Activated CD8-positive, alpha-beta memory T cell treated with anti-CD3 and anti-CD28 coated beads for 24 hours (primary cell): ENCODE measurements at places on chromosomes 12 and 14.

GRCh38 chr14:46322076-46322475 is 329.5 kb downstream of the RPL10L start:
- no peak for DNase-seq

GRCh38 chr12:82174936-82175335 is 183.3 kb downstream of the CCDC59 start:
- no peak for DNase-seq

DNA sequence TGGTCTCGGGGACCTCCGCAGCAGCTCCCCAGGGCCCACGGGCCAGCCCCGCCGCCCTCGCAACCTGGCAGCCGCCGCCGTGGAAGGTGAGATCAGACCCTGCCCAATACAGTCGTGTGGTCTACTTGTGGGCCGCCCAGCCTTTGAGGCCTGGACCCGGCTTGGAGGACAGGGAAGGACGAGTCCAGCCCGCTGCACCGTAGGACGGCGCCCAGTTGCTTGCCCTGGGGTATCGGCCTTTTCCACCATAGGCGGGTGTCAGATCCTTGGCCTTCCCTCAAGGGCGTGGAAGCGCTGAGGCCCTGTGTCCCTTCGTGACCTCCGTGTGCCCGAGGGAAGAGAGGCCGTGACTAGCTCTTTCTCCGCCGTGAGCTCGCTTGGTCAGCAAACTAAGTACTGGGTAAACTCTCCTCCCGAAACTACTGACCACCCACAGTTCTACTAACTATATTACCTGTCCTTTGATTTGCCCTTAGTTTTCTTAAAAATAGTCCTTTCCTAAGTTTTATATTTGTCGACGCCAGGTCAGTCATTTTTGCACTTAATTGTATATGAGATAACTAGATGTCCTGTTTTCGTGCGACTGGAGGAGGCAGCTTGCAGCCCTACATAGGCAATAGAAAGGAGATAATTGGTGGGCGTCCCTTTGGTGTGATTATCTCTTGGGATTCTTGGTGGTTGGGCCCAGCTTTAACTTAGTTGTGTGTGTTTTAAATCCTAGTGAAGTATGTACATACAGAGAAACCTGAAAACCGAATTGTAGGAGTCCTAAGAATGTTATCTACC is 757 bp downstream of the SLC25A3 start:
- DNase-seq: no peak

GRCh38 chr14:55341781-55342180 is 69.8 kb downstream of the ATG14 start:
- no peak for DNase-seq

DNA sequence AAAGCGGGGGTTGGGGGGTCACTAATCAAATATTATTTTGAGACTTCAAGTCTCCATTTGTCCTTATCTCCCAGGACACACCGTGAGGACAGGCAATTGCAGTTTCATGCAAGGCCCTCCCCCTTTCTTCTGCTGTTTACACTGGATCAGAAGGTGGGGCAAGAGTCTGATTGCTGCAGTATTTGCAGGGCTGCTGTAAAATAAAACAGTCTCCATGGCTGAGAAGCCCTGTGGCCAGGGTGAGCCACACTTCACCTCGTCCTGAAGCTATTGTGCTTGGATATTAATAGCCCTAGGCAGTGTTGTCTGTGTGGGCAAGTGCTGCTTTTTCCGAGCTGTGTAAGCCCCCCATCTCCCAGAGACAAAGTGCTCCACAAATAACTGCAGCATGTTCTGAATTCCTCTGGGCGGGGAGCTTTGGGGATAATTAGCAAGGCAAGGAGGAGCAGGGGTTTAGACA is 187.4 kb upstream of the NTF3 start:
- no peak for DNase-seq
